Melanocyte of skin (primary cell): ENCODE measurements at places on chromosomes 16 and 17. TPM values are rescaled to one million over a fixed set of nuclear protein-coding genes. Genes with fewer than 3 reads are reported as not detected.

The TNFSF13 gene
- 2.4 and 3.3 TPM in 2 replicates for total RNA-seq

The CMTM2 gene
- not detected in 2 replicates for total RNA-seq

The ITGA2B gene
- total RNA-seq: 0.33 and 0.46 TPM in 2 replicates

The MT1A gene
- 5.7 and 7.9 TPM in 2 replicates for total RNA-seq

The TPSD1 gene
- not detected in 2 replicates for total RNA-seq

The SMIM5 gene
- total RNA-seq: 0.33 TPM in 1 of 2 replicates, not detected in the other

The CCDC200 gene
- total RNA-seq: not detected in 2 replicates

The BTBD17 gene
- not detected in 2 replicates for total RNA-seq

The PIPOX gene
- 0.77 and 1.7 TPM in 2 replicates for total RNA-seq
